Cortex of kidney (tissue), 1 donor: ENCODE measurements at places on chromosomes 11 and 22.

DNA sequence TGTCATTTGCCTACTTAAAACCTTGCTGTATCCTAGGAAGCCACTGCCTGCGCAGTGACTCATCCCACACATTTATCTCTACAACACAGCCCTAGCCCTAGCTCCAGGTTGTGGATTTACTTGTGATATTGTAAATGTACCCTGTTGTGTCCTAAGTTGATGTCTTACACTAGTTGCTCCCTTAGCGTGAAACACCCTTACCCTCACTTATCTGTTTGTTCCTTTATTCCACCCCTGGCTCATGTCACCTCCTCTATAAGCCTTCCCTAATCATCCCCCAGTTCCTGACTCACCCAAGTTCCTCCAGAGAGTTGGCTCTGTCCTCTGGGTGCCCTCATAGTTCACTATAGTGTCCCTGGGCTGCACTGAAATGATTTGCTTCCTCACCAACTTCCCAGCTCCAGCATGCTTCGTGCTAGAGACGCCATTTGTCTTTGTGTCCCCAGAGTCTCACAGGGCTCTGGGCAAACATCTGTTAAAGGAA lies 431.8 kb upstream of the FAT3 start:
- DNase-seq: no peak

DNA sequence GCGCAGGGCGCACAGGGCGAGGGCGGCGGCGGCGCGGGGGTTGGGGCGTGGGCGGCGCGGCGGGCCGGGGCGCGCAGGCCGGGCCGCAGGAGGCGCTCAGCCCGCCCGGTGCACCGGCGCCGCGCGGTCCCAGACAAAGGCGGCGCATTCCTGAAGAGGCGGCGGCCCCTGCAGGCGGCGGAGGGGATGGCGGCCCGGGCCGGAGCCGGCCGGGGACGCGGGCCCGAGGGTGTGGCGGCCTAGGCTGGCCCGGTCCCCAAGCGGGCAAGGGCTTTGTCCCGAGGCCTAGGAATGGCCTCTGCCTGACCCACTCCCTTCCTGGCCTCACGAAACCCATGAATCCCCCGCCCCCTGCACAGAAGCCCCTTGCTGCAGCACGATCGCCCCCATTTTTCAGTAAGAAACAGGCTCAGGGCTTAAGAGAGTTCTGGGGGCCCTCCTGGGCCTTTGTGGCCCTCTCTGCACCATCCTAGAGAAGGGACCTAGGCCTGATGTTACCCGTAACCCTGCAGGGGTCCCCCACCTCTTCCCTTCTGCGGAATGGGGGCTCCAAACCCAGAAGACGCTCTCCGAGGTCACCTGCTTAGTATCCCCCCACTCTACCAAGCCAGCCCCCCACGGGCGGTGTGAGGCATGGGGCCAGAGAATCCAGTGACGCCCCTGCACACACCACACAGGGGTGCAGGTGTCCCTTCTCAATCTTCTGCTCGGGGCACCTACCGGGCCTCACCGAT lies at the start of gene RTN4R:
Gene RTN4R, minus strand, starts transcription at position 40 of the 734 bp plus-strand sequence. CDS start 226 bp downstream, outside the sequence.
- no peak for DNase-seq

- no peak for DNase-seq
Measured at GRCh38 chr22:28250036-28250695, 331.1 kb upstream of the PITPNB start.

GRCh38 chr11:23789938-23790371 lies 706.9 kb upstream of the LUZP2 start:
- no peak for DNase-seq

- DNase-seq: no peak
Measured at GRCh38 chr11:93564895-93565294, 21.7 kb upstream of the SMCO4 start.

- no peak for DNase-seq
Measured at GRCh38 chr11:45180848-45181192, 34.4 kb downstream of the PRDM11 start.

GRCh38 chr11:8593455-8593854 lies 573 bp downstream of the STK33 start:
- no peak for DNase-seq

DNA sequence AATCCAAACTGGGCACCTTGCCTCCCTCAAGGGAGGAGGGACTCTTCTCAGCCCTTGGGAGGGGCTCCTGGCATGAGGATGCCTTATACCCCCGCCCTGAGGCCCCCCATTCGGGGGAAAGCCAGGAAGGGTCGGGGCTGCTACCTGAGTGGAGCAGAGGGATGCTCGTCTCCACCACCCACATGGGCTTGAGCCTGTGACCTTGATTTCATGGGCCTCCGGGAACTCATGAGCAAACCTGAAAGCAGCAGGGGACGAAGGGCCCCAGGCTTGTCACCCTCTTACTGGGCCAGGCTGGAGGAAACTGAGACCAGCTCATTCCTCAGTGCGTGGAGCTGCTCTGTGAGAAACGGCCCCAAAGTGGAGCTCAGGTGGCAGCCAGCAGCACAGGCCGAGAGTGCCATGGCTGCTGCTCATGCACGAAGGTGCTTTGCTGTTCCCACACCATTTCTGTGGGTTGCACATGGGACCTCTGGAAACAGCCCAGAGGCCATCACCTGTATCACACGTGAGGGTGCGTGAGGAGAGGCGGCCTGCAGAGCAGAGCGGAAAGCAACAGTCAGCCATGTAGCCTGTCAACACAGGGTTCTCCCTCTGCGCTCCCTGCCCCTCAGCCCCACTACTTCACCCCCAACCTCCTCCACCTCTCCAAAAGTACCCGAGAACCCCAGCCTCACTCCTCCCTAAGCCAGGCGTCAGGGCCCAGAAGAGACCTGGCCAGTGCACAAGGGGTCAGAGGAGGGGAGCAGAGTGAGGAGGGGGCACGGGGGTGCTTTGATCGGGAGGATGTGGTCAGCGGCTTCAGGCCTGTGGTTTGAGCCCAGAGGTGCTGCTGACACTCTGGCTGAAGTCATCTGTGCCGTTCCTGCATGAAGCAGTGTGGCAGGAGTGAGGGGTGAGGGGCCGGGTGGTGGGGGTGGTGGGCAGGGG lies 14.1 kb upstream of the IL2RB start:
- no peak for DNase-seq

DNA sequence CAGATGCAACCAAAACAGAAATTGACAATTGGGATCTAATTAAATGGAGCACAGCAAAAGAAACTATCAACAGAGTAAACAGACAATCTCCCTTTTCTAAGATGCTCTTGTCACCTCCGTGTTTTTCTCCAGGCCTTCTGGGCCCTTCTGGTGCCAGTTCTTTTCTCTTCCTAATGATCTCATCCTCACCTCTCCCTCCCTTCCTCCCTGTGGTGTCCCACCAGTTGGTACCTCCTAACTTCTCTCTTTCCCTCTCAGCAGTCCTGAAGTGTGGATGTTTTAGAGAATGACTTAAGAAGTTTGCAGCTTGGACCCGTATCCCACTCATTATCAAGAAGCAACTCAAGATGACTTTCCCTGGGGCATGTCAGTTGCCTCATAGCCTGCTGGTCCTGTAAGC lies 6.4 kb downstream of the APOBEC3H start:
- DNase-seq: no peak

DNA sequence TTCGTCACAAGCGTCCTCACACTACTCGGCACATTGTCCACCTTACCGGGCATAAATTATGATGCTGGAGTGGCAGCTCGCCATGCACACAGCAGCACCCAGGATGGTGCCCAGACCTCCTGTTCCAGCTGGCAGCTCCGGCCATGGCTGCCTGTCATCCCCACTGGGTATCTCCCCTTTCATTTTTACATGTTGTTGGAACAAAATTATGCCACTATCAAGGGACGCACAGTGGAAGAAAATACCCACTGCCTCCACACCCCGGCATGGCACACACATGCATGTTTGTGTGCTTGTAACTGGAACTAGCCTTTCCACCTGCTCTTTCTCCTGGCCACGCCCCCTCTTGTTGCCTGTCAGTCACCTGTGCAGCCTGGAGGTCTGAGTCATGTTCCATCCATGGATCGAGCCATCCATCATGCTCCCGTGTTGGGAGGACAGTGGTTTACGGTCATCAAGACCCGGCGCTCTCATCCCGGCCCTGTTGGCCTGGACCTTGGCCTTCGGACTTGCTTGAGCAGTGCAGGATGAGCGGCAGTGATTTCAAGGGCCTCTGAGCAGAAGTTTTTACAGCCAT lies 1069.6 kb downstream of the BRD1 start:
- DNase-seq: no peak

DNA sequence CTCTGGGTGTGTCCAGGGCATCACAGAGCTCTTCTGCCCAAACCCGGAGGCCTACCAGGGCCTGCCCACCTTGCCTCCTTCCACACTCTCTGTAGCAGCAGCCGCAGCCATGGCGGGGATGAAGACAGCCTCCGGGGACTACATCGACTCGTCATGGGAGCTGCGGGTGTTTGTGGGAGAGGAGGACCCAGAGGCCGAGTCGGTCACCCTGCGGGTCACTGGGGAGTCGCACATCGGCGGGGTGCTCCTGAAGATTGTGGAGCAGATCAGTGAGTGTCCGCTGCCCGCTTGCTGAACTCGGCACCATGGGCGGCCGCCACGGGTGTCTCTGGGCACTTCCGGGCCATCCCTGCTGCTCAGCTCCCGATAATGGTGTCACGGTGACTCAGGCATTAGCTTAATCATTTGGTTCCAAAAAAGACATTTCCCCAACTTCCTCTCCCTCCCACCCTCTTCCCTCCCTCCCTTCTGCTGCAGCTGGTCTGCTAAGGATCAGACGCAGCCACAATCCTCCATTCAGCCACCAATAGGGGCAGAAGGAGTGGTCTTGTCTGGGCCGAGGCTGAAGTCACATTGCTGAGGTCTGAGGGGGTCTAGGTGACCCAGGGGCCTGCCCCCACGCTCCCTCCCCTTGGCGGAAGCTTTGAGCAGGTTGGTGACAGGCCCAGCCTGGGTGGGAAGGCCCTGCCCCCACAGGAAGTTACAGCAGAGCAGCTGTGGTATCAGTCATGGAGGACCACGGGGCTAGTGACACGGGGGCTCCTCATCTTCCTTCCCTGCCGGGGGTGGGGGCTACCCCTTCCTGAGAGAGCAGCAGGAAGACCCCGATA lies 950 bp downstream of the FERMT3 start:
- no peak for DNase-seq

- DNase-seq: no peak
Measured at GRCh38 chr11:44116234-44116830, 20.9 kb downstream of the EXT2 start.

GRCh38 chr11:93952082-93952780 lies 68.9 kb upstream of the HEPHL1 start:
- no peak for DNase-seq

DNA sequence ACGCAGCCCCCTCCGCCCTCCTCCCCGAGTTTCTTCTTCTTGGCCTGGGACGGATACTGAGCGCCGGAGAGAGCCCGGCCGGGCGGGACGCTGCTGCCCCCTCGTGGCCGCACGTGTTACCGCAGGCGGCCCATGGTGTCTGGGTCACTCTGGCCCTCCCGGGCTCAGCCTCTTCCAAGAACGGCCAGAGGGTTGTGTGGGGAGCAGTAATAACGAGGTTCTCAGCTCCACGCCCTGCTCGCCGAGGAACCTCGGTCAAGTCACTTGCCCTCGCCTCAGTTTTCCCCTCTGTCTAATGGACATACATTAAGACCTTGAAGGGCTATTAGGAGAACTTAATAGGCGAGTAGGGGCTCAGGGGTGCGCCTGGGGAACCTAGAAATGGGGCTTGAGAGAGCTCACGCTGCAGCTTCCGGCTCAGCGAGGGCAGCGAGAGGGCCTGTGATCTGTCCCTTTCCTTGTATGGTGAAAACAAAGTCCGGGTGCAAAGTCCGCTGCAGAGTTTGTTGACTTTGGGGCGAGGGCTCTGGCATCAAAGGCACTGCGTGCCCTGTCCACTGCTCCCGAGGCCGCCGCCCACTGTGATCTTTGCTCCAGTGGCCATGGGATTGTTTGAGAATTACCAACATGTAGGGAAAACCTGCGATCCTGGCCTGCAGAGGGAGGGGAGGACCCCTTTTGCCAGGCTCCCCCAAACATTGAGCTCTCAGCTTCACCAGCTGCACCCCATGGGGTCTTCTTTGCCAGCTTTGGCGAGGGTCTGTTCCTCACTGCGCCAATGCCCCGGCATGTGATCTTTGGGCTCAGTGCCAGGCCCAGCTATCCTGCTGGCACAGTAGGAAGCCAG lies 14.4 kb upstream of the LRP5 start:
- no peak for DNase-seq

DNA sequence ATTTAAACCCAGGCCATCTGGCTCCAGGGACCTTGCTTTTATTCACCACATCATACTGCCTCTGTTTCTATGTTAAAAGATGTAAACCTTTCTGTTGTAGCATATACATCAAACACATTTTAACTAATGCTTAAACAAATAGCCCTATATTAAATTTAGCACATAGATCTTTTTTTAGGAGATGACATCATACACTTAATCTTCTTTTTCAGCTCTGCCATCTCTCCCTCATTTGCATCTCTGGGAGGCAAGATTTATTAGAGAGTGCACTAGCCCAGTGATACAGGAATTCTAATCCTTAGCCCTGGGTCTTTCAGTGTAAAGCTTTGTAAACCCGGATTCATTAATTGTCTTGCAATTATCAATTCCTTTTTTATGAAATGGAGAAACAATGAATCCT lies 13.6 kb downstream of the OR5D16 start:
- no peak for DNase-seq

GRCh38 chr11:102047305-102047924 lies at the start of gene CFAP300:
Gene CFAP300 (plus strand): TSS chr11:102047437. CDS start chr11:102047471, 34 bp downstream.
- no peak for DNase-seq

GRCh38 chr11:116692318-116693101 lies 80.3 kb downstream of the BUD13 start:
- DNase-seq: no peak

- DNase-seq: no peak
Measured at GRCh38 chr11:17014833-17015626, 816 bp upstream of the PLEKHA7 start.

DNA sequence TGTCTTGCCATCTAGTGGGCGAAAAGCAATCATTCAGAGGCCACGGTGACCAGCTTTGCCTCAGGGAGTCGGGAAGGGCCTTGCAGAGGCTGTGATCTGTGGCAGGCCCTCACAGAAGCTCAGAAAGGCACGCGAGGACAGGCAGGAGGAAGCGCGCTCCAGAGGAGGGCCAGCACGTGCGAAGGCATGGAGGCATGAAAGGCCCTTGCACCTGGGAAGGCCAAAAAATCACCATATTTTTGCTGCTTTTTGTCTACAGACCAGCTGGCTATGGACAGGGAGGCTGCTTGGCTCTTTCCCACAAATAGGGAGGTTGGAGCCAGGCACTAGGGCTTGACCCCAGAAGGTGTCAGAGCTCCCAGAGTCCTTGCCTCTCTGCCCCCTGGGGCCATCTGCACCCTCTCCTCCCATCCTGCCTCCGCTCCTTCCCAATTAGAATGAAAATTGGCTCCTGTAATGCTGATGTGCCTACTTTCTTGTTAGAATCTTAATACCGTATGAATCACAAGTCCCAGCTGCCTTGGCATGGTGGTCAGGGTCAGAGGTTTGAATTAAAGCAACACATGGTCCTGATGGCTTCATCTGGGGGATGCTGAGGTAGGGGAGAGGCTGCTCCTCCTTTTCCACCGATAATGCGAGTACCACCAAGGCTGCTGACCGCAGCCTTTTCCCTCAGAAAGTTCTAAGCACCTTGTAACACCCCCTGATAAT lies 69.1 kb downstream of the FEZ1 start:
- no peak for DNase-seq

DNA sequence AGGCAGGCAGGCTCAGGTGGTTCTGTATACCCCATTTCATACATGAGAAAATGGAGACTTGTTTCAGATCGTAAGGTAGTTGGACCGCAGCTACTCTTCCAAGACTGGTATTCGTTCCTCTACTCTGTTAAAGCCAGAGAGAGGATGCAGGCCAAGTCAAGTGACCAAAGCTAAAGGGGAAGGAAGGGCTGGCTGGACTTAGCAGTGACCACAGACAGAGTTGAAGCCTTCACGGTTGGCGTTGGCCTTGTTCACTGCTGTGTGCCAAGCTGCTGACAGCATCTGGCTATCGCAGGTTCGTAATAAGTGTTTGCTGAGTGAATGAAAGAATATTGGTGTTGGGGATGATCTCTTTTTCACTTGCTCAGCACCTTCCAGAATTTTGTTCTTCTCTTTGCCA lies 64.2 kb downstream of the PTPRJ start:
- DNase-seq: no peak
